ENCODE measurements at places on chromosomes 1 and 21.

DNA sequence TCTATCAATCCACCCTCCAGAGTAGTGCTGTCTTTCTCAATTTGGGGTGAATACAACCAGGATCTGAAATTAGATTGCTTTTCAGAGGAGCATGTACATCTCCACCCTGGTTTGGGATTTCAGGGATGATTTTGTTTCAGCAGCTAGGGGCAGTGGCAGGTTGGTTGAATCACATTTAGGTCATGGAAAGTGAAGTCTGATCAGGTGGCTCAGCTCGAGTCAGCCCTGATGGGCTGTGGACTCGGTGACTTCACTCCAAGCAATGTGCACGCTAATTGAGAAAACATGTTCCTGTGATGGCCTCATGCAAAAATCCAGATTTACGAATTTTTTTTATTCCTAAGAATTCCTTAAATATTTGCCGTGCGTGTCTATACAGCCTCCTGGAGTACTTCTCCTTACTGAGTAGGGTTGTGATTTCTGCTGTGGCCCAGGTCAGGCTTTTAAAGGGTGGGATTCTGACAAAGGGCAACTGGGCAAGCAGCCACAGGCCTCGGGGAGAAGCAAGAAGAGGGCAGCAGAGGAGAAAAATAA is 7.5 kb downstream of the NGF start:
- DNase-seq: no peak

GRCh38 chr1:205975387-205975998 is 27.7 kb downstream of the RAB7B start:
- no peak for DNase-seq

DNA sequence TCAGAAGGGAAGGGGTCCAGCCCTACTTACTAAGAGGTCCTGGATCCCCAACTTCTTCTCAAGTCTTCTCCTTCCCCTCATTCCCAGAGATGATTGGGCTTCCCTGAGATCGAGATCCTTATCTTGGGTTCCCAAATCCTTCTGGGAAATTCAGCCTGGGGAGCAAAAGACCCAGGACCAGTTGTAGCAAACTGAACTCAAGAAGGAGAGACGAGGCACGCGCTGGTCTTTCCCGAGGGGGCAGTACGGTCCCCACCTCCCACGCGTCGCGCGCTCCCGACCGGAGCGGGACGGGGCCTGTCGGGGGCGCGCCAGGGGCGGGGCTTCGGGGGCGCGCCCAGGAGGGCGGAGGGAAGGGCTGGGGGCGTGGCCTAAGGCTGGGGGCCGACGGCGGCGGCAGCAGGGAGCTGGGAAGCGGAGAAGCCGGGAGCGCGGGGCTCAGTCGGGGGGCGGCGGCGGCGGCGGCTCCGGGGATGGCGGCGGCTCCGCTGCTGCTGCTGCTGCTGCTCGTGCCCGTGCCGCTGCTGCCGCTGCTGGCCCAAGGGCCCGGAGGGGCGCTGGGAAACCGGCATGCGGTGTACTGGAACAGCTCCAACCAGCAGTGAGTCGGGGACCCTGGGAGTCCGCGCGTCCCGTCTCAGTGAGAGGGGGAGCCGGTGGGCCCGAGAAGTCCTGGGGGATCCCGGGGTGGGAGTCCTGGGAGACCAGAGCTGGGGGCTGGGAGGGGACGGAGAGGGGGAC is at the start of gene EFNA3:
Gene EFNA3 (plus strand): TSS at position 369 of the 741 bp plus-strand sequence. CDS start 105 bp downstream, at position 474.
- no peak for DNase-seq

GRCh38 chr1:14421977-14422609 is 176.4 kb upstream of the KAZN start:
- no peak for DNase-seq

DNA sequence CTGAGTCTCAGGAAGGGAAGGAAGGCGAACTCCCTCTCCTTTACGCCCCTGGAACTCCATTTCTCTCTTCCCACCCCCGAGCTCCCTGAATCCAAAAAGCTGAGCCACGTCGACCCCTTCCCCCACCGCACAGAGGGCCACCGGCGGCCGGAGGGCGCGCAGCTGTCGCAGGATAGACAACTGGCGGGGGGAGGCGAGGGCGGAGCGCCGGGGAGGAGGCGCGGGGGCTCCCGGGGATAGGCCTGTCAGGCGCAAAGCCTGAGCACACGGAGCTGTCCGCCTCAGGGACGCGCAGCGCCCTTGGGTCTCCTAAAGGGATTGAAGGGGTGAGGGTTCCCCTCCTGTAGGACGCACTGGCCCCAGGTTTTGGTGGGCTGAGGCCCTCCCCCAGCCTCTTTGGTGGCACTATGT is 752 bp upstream of the ACTA1 start:
- no peak for DNase-seq

- DNase-seq: no peak
Observed at GRCh38 chr1:43232074-43232473, 37.7 kb upstream of the TMEM125 start.

- DNase-seq: no peak
Observed at GRCh38 chr1:20376171-20376570, 85.5 kb downstream of the VWA5B1 start.

DNA sequence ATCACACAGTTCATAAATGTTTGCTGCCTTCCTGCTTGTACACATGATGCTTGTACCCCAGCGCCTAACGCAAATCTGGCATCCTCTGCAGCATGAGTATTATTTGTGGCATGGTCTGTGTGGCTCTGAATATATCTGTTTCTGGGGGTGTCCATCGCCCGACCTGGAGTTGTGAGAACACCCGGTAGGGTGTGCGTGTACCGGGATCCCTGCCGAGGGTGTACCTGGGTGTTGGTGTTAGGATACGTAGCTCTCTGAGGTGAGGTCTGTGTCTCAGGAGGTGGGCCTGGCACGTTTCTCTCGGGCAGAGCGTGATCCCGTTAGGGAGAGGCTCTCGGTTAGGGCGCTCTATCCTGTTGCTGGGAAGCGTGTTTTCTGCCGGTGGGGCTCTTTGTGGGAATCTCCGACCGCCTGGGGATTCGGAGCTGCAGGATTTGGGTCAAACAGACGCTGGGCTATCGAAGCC is 10.4 kb upstream of the CDC20 start:
- no peak for DNase-seq

GRCh38 chr1:94562519-94563260 is 21.1 kb upstream of the F3 start:
- DNase-seq: no peak

GRCh38 chr1:213996320-213997037 is 8.7 kb downstream of the PROX1 start:
- no peak for DNase-seq

Data from stimulated activated CD8-positive, alpha-beta memory T cell treated with anti-CD3 and anti-CD28 coated beads, Interleukin-4, amount 100 ng/mL, for 4 hours (primary cell).